CD4-positive, alpha-beta T cell treated with Interferon alpha-2 for 1 hour (primary cell): ENCODE measurements at places on chromosomes 7 and 10.

GRCh38 chr7:23242321-23242720 is 4.3 kb upstream of the GPNMB start:
- DNase-seq = no peak

- no peak for DNase-seq
Measured at GRCh38 chr10:8224591-8224990, 170.1 kb downstream of the GATA3 start.

DNA sequence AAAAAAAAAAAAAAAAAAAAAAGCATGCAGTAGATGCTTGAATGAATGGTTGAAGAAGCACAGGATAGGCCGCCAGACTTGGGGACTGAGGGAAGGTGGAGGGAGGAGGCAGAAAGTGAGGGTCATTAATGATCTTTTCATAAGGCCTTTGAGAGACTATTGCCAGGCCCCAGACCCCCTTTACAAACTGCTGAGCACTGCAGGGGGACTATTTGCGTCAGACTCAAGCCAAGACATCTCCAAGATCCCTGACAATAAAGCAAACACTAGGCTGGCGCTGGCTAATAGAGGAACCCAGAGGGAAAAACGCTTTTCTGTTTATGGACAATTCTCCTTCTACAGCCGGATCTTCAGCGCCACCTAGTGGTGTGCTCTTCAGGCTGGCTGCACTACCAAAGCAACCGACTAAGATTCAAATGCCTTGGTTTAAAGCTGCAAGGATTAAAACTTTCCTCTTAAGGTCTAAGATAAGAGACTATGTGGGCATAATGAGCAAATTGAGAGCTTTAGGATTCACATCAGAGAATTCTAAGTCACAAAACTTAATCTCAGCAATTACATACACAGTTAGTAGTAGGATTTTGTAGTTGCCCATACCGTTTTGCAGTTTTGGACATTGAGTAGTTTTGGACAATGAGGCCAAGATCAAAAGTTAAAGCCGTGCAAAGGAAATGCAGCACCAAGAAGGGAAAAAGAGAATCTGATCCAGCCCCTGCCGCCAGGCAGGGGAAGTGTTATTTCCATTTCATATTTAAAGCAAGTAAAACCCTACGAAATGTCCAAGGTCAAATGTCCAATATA is 17.9 kb upstream of the AGK start:
- DNase-seq = peak; percentile 42

DNA sequence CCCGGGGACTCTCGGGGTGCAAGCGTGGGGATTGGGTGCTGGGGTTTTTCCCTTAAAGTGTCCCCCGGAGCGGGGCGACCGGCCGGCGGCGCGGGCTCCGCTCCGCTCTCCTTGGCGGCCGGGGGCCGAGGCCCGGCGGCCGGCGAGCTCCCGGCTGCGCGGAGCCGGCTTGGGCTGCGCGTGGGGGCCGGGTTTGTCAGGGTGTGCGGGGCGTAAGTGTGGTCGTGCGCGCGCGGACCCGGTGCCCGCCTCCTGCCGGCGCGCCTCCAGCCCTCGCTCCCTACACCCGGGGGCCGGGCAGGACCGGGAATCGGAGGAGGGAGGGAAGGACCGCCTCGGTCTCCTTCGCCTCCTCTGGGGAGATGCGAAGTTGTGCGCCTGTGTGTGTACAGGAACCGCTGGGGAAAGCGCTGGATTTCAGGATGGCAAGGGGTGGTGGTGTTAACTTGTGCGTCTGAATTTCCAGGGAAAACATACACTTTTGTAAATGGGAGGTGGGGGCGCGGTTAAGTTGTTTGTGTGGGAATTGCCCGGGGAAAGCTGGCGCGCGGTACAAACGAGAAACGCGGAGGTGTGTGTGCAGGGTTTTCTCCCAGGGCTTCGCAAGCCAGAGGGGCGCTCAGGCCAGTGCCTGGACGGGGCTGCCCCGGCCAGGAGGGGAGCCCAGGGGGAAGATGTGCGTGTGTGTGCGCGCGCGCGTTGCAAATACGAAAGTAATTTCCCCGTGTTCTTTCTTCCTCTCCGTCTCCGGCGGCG is 737 bp downstream of the ZMIZ1 start:
- DNase-seq = peak; percentile 52

- DNase-seq = no peak
Measured at GRCh38 chr7:46532571-46532970, 611.5 kb upstream of the IGFBP3 start.

GRCh38 chr10:127376071-127376470 is 173.0 kb upstream of the NPS start:
- no peak for DNase-seq

DNA sequence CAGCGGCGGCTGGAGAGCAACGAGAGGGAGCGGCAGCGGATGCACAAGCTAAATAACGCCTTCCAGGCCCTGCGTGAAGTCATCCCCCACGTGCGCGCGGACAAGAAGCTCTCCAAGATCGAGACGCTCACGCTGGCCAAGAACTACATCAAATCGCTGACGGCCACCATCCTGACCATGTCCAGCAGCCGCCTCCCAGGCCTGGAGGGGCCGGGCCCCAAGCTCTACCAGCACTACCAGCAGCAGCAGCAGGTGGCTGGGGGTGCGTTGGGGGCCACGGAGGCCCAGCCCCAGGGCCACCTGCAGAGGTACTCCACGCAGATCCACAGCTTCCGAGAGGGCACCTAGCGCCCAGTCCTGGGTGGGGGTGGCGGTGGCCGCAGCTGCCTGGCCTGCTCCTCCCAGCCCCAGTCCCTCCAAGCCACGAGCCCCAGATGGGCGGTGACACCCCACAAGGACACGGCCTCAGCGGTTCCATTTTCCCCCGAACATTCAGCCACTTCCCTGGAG is 1.3 kb downstream of the BHLHA15 start:
- no peak for DNase-seq

DNA sequence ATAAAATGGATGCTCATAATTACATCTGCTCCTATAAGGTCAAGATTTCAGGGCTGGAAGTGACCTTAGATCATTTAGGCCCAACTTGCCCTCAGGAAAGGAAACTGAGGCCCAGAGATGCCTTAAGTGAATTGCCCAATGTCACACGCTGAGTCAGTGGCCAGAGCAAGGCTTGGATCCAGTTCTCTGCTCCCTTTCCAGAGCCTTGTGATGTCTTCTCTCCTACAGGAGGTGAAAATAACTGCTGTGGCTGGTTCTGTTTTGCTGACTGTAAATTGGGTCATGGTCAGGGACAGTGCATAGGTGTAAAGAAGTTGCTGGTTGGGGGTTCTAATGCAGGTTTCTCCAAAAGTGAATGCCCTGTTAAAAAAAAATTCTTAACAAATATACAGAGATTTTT is 91.3 kb downstream of the TCF7L2 start:
- no peak for DNase-seq

DNA sequence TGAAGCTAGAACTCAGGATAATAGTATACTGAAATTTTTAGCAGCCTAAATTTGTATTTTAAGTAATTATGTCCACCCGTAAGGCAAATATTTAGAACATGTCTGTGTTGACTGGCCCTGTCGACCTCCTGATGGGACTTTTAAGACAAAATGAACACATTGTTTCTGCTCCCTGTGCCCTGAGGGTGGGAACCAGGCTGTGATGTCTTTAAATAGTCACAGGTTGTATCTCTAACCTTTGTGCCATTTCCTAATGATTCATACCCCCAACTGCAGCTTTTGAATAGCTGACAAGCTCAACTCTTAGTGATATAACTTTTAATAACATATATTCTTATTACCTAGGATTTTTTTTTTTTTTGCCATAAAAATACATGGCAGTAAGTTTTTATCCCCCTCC is 494.9 kb upstream of the AKR1E2 start:
- DNase-seq = no peak

DNA sequence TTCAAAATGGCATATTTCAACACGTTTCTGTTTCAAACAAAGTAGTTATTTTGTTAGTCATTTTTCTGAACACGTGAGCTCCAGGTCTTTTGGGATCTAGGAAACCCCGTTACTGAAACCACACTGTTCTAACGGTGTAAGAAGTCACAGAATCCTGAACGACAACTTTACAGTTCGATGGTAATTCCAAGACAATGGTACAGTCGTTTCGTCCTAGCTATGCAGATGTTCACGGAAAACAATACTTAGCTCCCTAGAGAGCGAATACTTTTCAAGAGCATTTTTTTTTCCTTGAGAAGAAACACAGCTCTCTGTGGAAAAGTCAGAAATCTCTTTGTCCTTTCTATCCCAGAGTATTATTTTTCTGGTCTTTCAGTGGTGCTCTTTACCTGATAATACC is 254.1 kb downstream of the ADARB2 start:
- DNase-seq = no peak

- DNase-seq = no peak
Measured at GRCh38 chr7:87507446-87507845, 32.0 kb upstream of the ABCB4 start.
